Activated CD4-positive, alpha-beta T cell treated with anti-CD3 and anti-CD28 coated beads, Interleukin-2, amount 10 ng/mL, durations not matched to agents 24 days and 14 days (primary cell): ENCODE measurements at places on chromosomes 13 and 19. TPM values are rescaled to one million over a fixed set of nuclear protein-coding genes. Genes with fewer than 3 reads are reported as not detected.

GRCh38 chr19:43639519-43640423 lies at the start of gene CADM4:
Gene CADM4, minus strand, starts transcription at chr19:43639850. Its CDS starts 60 bp downstream, at chr19:43639790.
- H3K36me3 ChIP-seq, result peaks cover 4% of the 10 kb centered on the region
- H3K27ac ChIP-seq, result peak within 1 kb of the TSS; percentile 62
- H3K4me3 ChIP-seq, result peak within 1 kb of the TSS; percentile 83
- peaks cover 48% of the 10 kb centered on the region for H3K27me3 ChIP-seq

POMP gene
- total RNA-seq, result 152 and 161 TPM in 2 replicates

NKPD1 gene
- total RNA-seq, result 0.16 and 0.28 TPM in 2 replicates

DNA sequence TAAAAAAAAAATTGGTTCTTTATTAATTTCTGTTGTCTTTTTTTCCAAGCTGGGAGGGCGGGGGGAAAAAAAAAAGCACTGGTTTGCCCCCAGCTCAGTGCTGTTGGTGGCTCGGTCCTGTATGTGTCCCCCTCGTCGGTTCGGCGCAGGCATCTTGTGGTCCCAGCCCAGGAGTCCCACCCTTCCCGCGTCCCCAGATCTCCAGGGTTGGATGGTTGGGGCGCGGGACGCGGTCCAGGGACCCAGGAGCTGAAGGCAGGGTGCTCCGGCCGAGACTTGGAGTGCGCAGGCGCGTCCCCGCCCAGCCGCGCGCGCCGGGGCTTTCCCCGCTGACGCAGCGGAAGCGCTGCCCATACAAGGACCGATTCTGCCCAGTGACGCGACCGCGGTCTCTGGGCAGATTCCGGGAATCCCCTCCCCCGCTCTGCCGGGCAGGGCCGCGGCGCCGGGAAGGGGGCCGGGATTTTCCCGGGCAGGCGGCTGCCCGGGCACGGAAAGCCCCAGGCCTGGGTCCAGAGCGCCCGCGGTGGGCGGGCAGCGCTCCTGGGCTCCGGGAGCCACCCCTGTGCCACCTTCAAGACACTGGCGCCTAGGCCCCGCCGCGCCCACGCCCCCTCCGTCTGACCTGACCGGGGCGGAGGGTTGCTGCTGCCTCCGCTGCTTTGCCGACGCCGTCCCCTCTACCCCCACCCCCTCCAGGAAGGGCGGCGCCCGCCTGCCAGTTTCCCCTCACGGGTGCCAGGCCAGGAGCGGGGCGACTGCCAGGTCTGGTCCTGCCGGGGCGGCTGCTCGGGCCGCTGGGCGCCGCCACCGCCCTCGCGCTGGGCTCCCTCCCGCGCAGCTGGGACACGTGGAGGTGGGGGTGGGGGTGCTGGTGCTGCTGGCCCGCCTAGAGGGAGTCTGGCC lies 2.3 kb downstream of the JUNB start:
- H3K36me3 ChIP-seq, result peaks cover 29% of the 10 kb centered on the region
- H3K27ac ChIP-seq, result peak overlapping the region; percentile 97
- H3K4me3 ChIP-seq, result peak overlapping the region; percentile 96
- peak; percentile 98 for DNase-seq
- H3K27me3 ChIP-seq, result no peaks in the 10 kb centered on the region
- peaks cover 40% of the 10 kb centered on the region for H3K4me1 ChIP-seq
